Placental pericyte (primary cell): ENCODE measurements at places on chromosomes 1 and 21. TPM values are rescaled to one million over a fixed set of nuclear protein-coding genes. Genes with fewer than 3 reads are reported as not detected.

PROX1 gene
- total RNA-seq = under 0.01 and 0.14 TPM in 2 replicates

CFHR2 gene
- not detected in 2 replicates for total RNA-seq

EXO1 gene
- 2.8 and 23.8 TPM in 2 replicates for total RNA-seq

FAM151A gene
- not detected in 2 replicates for total RNA-seq

TMEM167B gene
- 22.1 and 24.5 TPM in 2 replicates for total RNA-seq

RIMS3 gene
- 0.14 and 0.66 TPM in 2 replicates for total RNA-seq

POFUT2 gene
- 42.9 and 54.7 TPM in 2 replicates for total RNA-seq

FALEC gene
- not detected in 2 replicates for total RNA-seq

CA6 gene
- not detected in 2 replicates for total RNA-seq

CFAP141 gene
- not detected in 2 replicates for total RNA-seq

CLCA1 gene
- 0.22 TPM in 1 of 2 replicates, not detected in the other for total RNA-seq

SLC1A7 gene
- total RNA-seq = 0.14 and 3.7 TPM in 2 replicates

TMPRSS3 gene
- total RNA-seq = not detected in 2 replicates

SPRR3 gene
- not detected in 2 replicates for total RNA-seq

CLEC20A gene
- not detected in 2 replicates for total RNA-seq

SELL gene
- 0.14 TPM in 1 of 2 replicates, not detected in the other for total RNA-seq

OR14A2 gene
- total RNA-seq = not detected in 2 replicates

FCRLA gene
- 0.22 and 3.6 TPM in 2 replicates for total RNA-seq

TMIGD3 gene
- 0.14 TPM in 1 of 2 replicates, not detected in the other for total RNA-seq

RPAP2 gene
- 5.3 and 6.4 TPM in 2 replicates for total RNA-seq

CR1L gene
- not detected in 2 replicates for total RNA-seq

PADI4 gene
- total RNA-seq = not detected in 2 replicates

KRTAP12-2 gene
- total RNA-seq = not detected in 2 replicates

LRRC38 gene
- not detected in 2 replicates for total RNA-seq

ACTN2 gene
- total RNA-seq = not detected in 2 replicates

FAM72C gene
- 0.22 and 4.2 TPM in 2 replicates for total RNA-seq
